Myocyte (in vitro differentiated cells): ENCODE measurements at places on chromosomes 5 and 9. TPM values are rescaled to one million over a fixed set of nuclear protein-coding genes. Genes with fewer than 3 reads are reported as not detected.

Gene PCDHB5
- total RNA-seq, result 0.36 and 1.0 TPM in 2 replicates

Gene SPACA9
- 1.7 and 3.5 TPM in 2 replicates for total RNA-seq

Gene IRX1
- total RNA-seq, result not detected in 2 replicates

Gene OR13C4
- total RNA-seq, result not detected in 2 replicates

Gene PCSK1
- total RNA-seq, result 0.16 and 1.8 TPM in 2 replicates

Gene PHF24
- not detected in 2 replicates for total RNA-seq

Gene SV2C
- not detected in 2 replicates for total RNA-seq

- DNase-seq, result no peak
Measured at GRCh38 chr5:156971415-156971814, 8.4 kb upstream of the TIMD4 start.

DNA sequence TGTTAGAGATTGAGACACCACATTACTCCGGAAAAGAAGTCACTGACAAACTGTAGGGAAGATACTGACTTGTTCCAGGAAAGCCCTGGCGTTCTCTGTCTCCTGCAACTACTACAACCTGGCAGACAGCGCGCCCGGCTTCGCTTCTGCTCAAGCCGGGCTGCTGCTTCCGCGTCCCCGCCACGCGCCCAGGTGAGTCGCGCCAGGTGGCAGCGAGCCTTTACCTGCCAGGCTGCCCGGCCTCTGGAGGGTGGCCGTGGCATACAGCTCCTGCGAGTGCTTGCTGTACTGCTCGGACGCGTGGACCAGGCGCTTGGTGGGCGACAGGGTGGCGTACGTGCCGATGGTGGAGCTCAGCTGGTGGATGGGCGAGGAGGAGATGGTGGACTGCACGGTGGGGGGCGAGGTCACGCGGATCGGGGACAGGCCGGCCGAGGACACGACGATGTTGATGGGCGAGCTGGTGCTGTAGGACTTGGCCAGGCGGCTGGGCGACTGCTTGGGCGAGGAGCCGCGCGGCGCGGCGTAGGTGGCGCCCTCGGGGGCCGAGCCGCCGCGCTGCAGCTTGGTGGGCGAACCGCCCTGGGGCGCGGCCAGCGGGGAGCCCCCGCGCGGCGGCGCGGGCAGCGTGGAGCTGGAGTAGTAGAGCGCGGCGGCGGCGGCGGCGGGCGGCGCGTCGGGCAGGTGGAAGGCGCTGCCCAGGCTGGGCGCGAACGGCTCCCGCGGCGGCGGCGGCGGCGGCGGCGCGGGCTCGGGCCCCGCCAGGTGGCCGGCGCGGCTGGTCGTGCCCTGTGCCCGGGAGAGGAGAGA is 519.6 kb downstream of the CTNND2 start:
- DNase-seq, result peak; percentile 13

DNA sequence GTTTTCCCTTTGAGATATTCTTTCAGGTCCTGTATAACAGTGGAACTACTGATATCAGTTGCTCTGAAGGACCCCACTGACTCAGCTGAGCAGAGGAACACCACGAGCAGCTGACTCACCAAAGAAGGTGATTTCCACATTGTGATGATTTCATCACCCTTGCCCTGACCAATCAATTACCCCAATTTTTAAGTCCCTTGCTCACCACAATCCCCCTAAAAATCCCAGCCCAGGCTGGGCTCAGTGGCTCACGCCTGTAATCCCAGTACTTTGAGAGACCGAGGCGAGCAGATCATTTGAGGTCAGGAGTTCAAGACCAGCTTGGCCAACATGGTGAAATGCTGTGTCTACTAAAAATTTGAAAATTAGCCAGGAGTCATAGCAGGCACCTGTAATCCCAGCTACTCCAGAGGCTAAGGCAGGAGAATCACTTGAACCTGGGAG is 125.3 kb upstream of the ABCA1 start:
- DNase-seq, result peak; percentile 38

DNA sequence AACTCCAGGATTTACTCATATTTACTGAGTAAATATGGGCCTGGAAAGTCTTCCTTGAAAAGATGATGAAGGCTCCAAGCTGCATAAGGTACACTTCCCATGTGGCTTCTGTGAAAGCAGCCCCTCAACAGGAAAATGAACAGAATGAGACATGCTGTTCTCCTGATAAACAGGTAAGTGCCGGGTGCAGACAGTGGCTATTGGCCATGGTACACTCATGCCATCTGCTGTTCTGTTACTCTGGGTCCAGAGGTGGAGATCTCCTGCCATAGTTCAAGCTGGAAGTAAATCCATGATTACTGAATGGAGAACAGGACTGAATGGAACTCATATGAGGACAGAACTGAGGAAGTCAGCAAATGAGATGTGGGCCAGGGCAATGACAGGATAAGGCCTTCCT is 103.6 kb downstream of the SLIT3 start:
- DNase-seq, result no peak

DNA sequence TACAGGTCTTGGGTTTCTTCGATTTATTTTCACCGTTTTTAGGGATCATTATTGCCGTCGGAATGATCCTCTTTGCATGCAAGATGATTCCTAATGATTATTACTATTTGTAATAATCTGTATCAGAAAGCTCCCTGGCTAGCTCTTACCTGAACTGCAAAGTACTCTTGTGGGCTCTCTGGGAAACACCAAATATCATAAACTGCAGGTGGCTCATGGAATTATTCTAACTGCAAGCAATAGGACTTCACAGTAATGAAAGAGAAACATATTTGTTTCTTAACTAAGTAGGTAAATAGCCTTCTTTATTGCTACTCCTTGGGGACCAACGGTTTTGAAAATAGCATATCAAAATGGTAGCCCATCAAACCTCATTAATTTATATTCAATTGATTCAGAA is 219.4 kb downstream of the NFIB start:
- DNase-seq, result no peak

DNA sequence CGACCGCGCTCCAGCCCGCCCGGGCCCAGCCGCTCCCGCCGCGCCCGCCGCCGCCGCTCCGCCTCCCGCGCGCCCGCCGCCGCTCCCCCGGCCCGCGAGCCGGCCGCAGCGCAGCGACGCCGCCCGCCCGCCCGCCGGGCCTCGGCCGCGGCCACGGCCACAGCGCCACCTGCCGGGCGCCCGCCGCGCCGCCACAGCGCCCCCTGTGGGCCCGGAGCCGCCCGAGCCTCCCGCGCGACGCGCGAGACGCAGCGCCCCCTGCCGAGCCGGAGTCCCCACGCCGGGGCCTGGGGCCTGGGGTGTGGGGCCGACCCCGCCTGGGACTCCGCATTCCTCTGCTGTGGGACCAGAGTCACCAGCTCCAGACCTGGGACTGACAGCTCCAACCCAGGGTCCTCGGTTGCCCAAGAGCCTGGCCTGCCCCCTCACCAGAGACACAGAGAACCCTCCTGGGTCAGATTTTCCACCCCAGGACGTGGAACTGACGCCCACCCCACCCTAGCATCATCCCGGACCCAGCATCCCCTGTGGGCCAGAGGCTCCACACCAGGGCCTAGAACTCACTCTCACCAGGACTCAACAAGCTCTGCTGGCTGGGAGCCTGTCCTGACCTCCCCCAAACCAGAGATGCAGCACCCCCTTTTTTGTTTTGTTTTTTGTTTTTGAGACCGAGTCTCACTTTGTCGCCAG is at the start of gene RAPGEF1:
RAPGEF1 (minus strand) TSS at position 118 of the 690 bp plus-strand sequence. CDS start 246 bp downstream, outside the sequence.
- peak; percentile 48 for DNase-seq

- no peak for DNase-seq
Measured at GRCh38 chr5:71734141-71734540, 15.1 kb downstream of the CARTPT start.

DNA sequence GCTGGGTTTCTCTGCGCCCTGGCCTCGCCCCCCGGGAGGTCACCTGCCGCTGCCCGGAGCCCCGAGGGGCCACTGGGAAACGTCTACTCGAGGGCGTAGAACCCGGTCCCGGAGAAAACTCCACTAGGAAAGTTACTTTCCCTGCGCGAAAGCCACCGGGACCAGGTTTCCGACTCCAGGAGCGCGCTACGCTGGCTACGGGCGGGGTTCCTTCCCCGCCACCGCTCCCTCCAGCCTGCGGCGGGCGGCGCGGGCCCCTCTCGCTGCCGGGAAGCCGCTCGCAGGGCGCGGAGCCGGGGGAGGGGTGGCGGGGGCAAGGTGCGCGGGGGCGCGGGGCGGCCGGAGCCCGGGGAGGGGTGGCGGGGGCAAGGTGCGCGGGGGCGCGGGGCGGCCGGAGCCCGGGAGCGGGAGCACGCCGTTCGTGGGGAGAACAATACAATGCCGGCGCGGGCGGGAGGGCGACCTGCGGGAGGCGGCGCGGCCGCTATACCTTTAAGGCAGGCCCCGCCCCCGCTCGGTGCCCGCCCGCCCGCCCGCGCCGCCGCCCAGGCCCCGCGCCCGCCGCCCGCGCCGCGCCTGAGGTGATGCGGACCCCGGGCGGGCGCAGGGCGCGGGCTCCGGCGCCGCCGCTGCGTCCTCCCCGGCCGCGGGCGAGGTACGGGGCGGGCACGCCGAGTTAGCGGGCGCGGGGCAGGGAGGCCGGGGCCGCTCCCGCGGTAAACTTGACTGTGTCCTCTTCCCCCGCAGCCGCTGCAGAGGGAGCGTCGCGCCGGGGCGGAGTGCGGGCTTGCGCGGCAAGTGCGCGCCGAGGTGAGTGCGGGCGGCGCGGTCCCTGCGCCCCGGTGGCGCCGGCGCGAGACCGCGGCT is 278.1 kb downstream of the AOPEP start:
- peak; percentile 64 for DNase-seq

DNA sequence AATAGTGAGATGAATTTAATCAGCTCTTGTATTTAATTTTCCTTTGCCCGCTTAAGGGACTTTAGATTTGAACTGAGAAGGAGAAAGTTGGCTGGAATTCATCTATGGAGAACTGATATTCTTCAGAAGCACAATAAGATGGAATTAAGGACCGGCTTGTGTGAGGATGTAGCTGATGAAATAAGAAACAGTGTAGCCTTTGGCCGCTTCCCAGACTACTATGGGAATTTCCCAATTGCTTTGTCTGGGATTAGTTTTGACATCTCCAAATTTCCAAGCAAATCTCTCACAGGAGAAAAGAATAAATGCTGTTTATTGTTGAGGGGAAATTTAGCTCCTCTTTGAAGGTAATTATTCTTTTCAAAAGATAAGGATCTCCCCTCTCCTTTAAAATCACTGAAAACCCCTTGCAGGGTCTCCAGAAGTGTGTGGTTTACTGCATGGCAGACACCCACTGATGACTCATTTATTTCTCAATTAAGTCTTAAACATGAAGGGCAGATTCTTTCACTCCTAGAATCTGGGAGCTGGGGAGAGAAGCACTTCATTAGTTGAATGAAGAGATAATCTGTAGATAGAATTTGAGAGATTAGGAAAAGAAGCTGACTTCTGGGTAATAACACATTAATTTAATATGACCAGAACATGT is 606.5 kb upstream of the ADAMTS16 start:
- no peak for DNase-seq

DNA sequence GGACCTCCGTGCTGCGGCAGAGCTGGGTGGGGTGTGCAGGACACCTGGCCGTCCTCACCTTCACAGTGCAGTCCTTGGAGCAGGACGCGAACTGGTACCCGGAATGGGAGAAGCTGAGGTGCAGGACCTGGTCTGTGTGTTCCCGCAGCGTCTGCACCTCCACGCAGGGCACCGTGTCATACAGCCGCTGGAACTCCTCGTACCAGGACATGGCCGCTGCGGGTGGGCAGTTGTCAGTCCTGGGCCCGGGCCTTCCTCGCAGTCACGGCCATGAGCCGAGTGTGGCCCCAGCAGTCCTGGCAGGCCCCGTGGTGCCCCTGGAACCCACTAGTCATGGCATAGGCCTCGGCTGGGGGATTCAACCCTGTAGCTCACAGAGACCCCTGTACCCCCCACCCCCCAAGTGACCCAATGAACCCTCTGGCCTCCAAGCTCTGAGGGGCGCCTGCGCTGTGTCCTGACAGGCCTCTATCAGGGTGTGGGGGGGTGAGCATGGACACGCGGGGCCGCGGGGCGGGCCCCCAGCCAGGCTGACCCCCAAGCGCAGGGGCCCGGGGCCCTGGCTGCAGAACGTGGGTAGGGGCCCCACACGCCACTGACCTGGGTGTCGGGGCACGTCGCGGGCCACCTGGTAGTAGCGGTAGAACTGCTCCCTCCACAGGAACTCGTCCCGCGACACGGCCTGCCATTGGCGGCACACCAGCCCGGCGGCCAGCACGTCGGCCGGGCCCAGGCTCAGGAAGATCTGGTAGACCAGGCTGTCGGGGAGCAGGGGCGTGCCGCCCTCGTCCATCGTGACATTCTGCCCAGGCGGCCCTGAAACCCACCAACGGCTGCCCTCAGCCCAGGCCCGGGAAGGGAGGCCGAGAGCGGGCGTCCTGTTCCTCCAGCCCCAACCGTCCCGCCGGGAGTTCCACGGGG is 987 bp downstream of the FBXW5 start:
- no peak for DNase-seq
